Bronchial epithelial cell (primary cell): ENCODE measurements at places on chromosomes 4 and X.

DNA sequence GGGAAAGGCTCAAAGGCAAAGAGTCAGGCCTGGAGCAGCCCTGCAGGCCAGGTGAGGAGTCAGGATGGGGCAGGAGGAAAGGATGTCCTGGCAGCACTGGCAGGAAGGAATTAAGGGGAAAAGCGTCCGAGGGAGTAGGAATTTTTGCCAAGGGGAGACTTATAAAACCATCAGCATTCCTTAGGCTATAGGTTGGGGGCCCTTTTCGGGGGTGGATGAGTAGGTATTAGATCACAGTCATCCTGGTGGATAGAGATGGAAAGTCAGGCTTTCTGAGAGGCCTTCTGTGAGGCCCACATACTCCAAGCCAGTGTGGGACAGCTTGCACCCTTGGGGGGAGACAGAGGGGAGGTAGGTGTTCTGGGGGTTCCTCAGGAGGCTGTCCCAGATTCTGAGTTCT is 12.3 kb downstream of the STARD8 start:
- DNase-seq, result no peak

DNA sequence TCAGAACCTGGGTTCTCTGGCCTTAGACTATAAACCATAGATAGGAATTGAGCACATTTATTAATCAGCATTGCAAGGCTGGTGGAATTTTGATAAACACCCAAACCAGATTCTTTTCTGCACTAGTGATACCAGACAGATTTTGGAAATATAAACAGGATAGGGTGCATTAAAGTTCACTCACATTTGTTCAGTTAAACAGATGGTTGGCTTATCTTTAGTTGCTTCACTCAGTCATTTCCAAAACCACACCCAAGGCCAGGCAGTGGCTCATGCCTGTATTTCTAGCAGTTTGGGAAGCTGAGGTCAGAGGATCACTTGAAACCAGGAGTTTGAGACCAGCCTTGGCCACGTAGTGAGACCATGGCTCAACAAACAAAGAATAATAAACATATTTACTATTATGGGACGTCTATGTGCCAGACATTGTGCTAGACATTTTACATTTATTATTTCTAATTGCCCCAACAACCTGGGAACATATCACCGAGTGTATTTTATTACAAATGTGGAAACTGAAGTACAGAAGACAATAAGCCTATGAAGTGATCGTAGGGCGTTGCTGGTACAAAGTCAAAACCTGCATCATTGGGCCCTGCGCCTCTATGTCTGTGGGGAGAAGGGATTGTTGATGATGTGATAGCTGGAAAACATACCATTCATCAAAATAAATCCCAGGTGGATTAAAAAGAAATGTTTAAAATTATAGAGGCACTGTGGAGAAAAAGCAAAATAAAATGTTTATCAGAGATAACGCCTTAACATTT is 15.0 kb downstream of the ADD1 start:
- DNase-seq, result peak; percentile 31

GRCh38 chr4:150582146-150582872 is at the start of gene MAB21L2:
TSS of gene MAB21L2 (plus strand) at chr4:150582151. CDS start at chr4:150583030, 879 bp downstream.
- no peak for DNase-seq

GRCh38 chr4:8199594-8200301 is 658 bp downstream of the SH3TC1 start:
- DNase-seq, result no peak

DNA sequence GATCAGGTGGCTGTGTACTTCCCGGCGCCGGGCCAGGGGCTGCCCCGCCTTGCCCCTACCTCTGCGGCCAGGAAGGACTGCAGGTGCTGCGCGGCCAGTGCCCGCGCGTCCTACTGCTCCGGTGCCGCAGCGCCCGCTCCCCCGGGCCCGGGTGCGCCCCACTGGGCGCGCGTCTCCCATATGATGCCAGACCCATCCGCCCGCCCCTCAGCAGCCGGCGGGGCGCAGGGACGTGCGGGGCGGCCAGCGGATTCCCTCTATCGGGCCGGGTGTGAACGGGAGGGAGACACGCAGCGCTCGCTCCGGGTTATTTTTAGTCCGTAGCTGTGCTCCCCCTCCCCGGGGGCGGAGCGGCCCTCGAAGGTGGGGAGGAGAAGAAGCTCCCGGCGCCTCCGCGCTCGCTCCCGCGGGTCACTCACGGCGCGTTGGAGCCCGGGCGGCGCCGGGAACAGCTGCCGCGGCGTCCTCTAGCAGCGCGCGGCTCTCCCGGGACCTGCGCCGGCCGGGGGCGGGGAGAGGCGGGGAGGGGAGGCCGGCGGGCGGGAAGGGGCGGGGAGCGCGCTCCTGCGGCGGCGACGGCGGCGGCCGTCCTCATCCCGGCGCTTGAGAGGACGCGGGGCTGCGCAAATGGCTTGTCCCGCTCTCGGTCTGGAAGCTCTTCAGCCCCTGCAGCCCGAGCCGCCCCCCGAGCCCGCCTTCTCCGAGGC is 103.6 kb downstream of the UCHL1 start:
- DNase-seq, result no peak

DNA sequence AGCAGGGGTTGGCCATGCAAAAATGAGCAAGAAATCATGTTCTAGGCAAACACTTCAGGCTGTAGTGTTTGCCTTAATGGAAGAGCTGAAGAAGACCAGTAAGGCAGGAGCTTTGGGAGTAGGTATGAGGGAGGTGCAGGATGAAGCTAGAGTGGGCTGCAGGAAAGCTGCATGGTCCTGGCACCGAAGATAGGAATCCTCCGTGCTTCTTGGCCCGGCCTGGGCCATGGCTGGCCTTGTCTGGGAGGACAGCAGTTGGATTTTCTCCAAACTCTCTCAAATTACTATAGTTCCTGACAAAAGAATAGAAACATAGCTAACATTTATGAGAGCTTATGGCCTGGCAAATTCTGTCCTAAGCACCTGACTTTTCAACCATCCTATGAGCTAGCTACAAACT is 116.5 kb downstream of the UCHL1 start:
- DNase-seq, result no peak

DNA sequence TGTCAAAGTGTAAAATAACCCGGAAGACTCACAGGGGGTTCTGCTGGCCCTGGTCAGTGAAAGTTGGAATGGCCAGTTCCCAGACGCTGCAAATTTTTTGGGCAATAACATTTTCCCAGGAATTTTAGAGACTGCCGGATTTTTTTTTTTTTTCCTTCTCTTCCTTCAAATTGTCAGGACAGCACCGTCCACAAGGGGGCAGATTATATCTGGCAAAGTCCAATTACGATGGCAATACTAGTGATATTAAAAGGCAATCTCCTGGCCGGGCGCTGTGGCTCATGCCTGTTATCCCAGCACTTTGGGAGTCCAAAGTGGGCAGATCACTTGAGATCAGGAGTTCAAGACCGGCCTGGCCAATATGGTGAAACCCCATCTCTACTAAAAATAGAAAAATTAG is 20.5 kb downstream of the SLC25A5 start:
- DNase-seq, result no peak
